SIG-M5 (cell line): ENCODE measurements at places on chromosomes 5 and 9.

DNA sequence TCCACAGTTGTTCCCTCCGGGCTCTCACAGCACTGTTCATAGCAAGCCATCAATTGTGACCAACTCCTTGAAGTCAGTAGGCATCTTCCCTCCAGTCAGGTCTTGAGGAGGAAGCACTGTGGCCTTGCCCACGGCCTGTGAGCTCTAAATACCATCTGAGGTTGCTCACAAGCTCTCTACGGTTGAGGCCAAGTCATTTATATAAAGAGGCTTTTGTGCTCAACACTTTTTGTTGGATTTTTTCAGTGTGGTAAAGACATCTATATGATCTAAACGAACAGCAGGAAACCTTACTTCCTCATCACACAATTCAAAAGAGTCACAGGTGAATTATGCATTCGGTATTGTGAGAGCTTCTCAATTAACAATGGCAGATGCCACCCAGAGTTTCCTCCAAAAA, 97.3 kb downstream of the ZNF462 start:
- no peak for DNase-seq

GRCh38 chr9:1759771-1760300, 255.3 kb upstream of the SMARCA2 start:
- no peak for DNase-seq

DNA sequence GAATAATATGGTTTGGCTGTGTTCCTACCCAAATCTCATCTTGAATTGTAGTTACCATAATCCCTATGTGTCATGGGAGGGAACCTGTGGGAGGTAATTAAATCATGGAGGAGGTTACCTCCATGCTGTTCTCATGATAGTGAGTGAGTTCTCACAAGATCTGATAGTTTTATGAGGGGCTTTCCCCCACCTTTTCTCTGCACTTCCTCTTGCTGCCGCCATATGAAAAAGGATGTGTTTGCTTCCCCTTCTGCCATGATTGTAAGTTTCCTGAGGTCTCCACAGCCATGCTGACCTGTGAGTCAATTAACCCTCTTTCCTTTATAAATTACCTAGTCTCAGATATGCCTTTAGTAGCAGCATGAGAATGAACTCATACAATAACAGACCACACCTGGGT, 63.7 kb upstream of the PRR16 start:
- no peak for DNase-seq

GRCh38 chr5:32642276-32643002, 57.1 kb downstream of the SUB1 start:
- DNase-seq: no peak

GRCh38 chr5:67731886-67732285, 483.7 kb upstream of the PIK3R1 start:
- no peak for DNase-seq

DNA sequence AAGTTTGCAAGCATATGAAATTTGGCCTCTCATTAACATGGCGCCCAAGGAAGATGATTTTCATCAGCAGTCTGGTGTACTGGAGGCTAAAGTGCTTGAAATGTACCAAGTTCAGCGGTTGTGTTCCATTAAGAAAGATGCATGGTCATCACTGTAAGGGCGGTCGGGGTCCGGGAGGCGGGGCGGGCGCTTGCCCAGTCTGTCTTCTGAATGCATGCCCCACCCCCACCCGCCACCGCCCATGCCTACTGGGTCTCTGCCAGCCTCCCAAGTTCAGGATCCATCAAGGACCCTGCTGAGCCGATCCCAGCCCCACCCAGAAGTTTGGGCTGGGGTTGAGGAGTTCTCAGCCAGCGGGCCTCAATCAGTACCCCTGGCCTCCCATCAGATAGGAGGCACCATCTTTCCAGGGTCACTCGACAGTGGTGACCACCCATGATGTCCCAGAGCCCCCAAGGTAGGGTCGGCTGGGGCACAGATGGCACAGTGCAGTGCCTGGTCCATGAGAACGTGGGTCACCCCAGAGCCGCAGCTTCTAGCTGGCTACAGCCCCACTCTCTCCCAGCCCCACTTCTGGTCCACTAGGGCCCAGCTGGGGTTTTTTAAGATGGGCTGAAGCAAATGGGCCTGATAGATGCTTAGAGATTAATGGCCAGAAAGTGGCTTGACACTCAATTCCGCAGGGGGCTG, 24.4 kb upstream of the PRDM12 start:
- no peak for DNase-seq

GRCh38 chr5:72508241-72509170, 1.3 kb upstream of the ZNF366 start:
- DNase-seq: peak; percentile 27

DNA sequence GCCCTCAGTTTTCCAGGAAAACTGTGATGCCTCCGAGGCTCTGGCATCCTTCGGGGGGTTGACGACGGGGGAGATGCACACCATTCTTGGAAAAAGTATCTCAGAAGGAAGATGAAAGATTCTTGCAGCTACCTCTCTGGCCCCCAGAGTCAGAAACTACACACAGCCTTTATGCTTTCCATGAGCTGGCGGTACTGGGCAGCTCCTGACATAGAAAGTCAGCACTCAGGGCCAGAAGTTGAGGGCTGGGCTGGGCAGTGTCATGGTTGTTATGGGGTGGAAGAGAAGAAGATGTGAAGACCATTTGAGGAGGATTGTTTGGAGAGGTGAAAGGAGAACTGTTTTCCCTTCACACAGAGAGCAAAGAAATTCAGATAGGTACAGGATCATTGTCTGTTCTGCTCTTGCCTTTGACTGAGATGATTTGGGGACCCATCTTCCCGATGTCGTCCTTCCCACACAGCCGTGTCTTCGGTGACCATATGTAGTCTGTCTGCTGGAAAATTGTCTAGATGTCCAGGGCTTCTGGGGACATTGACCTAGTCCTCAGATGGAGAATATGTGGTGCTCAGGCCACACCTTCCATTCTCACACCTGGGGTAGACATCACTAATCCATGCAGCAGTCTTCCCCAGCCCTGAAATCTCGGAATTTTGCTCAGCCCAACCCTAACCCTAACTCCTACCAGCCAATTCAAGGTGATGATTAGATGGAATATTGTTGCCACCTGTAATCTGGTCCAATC, 237.1 kb downstream of the CACNA1B start:
- no peak for DNase-seq

DNA sequence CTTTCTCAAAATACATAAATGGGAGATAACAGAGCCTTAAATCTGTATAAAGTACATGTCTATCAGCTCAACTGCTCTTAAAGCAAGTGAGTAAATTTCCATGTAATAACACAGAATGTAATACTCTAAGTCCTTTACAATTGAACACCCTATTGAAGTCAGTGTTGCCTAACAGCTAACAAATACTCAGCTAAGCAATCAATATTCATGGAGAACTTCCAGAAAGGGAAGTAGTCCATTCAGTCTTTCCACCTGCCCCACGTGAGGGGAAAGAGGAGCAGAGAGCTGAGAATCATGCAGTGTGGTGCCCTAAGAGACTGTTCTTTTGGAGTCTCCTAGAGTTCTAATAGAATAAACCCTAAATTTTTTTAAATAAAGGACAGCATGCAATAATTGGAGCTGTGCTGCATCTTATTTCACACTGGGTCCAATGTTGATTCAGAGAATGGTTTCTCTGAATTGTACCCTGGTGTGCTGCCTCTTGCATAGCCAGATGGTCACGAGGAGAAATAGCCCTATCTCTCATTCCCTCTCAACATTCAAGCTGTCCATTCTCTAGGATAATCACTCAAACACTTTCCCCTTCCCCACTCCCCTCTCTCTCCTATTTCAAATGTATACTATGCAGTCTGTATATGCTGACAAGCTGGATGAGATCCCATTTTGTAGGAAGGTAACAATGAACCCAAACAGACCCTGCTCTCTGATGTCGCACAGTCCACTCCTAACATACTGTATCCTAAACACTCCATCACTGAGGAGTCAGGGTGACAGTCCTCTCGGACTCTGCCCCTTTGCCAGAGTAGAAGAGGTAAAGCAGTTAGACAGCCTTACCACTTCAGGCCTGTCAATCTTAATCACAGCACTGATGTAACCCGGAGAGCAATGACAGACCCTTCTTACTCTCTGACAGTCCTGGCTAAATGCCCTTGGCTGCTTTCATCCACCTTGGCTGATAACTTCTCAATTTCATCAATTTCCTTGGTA, 134.8 kb downstream of the EPB41L4A start:
- DNase-seq: no peak

DNA sequence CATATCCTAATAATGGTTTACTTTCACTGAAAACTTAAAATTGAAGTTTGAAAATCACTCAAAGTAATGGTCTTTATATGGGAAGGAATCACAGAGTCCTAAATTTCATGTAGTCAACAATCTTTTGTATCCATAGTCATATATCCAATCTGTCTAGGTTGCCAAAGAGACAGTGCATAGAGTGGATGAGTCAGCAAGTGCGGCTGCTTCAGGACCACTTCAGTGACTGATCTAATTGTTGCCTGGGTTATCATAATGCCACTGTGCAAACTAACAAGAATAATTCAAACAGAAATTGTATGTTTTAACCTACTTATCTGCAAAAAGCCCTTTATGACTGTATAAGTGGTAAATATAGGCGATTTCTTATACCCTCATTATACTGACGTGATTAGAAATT, 211.3 kb upstream of the PRR16 start:
- DNase-seq: no peak

DNA sequence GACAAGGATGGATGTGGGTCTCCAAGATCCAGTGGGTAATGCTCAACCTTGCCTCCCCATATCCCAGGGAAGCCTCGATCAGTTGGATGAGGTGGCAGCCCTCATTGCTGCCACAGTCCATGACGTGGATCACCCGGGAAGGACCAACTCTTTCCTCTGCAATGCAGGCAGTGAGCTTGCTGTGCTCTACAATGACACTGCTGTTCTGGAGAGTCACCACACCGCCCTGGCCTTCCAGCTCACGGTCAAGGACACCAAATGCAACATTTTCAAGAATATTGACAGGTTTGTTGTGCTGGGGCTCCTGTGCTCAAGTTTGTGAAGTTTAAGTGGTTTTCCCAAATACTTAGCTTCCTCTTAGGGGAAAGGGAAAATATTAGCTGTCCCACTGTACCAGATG, 74.0 kb downstream of the WDR41 start:
- no peak for DNase-seq

- DNase-seq: no peak
Measured at GRCh38 chr5:156331181-156331580, 4.2 kb downstream of the SGCD start.

GRCh38 chr9:137105814-137106661, 8.5 kb downstream of the DPP7 start:
- no peak for DNase-seq

- DNase-seq: no peak
Measured at GRCh38 chr5:34452170-34452828, 203.8 kb upstream of the RAI14 start.

DNA sequence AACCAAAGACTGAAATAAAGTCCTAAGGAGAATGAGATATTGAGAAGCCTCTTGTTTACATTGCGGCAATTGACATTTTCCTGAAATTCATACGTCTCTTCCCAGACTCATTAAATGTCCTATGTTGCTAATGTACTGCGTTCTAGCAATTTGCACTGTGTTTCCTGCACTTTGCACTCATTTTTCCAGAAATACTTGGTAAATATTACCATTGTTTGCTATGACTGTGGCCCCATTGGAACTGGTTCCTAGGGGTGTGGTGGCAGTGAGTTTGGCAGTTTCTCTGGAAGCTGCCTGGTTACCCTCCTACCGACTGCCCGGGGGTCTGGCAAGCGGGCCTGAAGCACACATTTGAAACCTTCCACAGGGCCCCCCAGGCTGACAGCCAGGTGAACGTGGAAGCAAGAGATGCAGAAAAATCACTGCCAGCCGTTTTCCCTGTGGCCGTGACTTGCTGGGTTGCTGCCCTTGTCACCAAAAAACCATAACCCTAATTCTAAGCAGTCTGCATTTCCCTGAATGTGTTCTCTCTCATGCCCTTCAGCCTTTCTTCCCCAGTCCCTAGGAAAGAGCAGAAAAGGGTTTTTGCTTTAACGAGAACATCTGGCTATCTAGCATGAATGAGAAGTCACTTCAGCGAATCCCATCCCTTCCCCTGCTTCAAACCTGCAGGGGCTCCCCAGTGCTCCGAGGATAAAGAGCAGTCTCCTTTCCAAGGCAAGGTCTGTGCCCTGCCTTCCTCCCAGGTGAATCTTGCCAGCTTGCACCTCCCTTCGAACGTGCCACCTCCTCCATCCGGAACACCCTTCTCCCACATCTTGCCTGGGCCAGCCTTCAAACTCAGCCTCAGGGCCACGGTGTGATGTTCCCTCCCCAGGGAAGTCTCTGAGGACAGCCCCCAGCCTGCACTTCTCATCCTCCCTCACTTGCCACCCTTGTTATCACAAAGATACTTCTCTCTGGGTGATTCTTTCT, 84.2 kb downstream of the AK8 start:
- DNase-seq: no peak

DNA sequence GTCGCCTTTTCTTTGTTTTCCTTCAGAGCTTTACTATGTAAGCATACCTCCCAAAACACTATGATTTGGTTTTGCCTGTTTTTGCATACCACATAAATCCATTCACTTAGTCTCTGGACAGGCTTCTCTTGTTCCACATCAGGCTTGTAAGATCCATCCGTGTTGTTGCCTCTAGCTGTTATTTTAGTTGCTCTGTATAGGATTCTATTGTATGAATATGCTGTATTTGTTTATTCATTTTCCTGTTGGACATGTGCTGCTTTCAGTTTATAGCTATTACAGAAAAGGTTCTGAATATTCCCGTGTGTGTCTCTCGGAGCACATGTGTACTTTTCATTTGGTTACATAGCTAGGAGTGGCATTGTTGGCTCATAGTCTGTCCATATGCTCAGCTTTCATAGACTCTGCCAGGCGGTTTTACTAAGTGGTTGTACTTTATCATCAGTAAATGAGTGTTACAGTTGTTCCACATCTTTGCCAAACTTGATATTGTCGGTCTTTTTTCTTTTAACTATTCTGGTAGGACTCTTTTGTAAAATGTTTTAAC, 41.8 kb downstream of the NUP214 start:
- DNase-seq: no peak

- DNase-seq: no peak
Measured at GRCh38 chr9:88355166-88355565, 33.1 kb upstream of the SPIN1 start.

DNA sequence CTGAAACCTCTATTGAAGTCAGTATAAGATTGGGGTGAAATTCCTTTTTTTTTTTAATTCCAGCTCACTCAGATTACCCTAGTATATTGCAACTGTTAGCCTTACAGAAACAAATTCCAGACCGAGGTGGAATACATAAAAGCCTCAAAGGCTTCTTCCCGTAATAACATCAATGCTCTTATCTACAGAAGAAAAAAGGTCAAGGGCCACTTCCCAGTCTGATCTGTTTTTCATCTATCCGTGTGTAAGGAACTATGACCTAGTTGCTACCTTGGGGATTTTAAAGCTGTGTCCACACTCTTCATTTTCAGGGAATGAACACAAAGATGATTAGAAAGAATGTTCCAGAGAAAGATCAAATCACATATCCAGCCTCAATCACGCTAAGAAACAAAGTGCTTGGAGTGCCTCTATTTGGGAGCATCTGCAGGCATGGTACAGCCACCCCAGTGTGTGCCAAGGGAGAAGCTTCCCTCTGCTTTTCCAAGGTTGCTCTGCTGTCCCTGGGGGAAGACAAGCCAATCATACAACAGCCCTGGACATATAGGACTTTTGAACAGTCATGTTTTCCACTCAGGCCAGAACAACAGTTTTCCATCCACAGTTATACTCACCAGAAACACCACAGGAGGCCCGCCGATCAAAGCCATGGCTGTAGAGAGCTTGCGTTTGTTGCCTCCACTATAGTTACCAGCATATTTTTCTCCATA, 23.5 kb downstream of the NIPSNAP3B start:
- DNase-seq: no peak
